ENCODE measurements at places on chromosomes 2 and 18.

DNA sequence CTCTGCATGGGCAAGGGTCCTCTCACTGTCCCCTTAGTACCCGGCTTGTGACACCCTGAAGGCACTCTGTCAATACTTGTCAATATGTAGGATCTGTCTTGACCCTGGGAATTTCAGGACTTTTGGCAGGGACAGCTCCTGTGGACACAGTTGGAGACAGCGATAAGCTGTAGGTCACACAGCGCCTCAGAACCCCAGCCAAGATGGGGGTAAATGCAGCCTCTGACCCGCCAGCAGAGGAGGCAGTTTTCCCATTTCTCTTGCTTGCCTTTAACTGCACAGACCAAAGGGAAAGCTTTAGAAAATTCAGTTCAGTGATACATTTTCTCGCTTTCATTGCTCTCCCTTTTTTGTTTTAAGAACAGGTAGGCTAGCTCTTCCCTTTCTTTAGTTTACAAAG lies 54.8 kb upstream of the KLHL29 start:
- peak; percentile 12 for DNase-seq

GRCh38 chr2:236616031-236616430 lies 46.4 kb downstream of the ACKR3 start:
- no peak for DNase-seq

DNA sequence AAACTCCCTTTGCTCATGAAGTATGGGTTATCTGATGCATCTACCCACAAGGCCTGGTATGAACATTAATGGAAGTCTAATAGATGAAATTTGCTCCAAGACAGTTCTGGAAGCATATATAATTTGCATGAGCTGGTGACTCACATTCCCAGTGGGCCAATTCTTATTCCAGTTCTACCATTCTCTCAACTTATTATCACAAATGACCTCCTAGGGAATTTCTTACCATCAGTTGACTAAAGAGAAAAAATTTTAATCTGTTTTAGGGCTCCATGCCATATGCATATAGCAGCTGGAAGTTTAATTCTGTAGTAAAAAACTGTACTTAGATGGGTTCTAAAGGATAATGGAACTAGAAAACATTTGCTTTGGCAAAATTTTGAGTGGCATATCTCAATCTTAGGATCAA lies 165.2 kb upstream of the COL3A1 start:
- peak; percentile 31 for DNase-seq

GRCh38 chr2:30769891-30770462 lies 37.3 kb downstream of the CAPN13 start:
- no peak for DNase-seq

- peak; percentile 73 for DNase-seq
These were observed 6.5 kb upstream of the YWHAQ start for GRCh38 chr2:9637330-9637729.

GRCh38 chr2:149389506-149390167 lies 59.2 kb downstream of the LYPD6 start:
- no peak for DNase-seq

- peak; percentile 73 for DNase-seq
These were observed 253.2 kb upstream of the EPC2 start for GRCh38 chr2:148391324-148391723.

DNA sequence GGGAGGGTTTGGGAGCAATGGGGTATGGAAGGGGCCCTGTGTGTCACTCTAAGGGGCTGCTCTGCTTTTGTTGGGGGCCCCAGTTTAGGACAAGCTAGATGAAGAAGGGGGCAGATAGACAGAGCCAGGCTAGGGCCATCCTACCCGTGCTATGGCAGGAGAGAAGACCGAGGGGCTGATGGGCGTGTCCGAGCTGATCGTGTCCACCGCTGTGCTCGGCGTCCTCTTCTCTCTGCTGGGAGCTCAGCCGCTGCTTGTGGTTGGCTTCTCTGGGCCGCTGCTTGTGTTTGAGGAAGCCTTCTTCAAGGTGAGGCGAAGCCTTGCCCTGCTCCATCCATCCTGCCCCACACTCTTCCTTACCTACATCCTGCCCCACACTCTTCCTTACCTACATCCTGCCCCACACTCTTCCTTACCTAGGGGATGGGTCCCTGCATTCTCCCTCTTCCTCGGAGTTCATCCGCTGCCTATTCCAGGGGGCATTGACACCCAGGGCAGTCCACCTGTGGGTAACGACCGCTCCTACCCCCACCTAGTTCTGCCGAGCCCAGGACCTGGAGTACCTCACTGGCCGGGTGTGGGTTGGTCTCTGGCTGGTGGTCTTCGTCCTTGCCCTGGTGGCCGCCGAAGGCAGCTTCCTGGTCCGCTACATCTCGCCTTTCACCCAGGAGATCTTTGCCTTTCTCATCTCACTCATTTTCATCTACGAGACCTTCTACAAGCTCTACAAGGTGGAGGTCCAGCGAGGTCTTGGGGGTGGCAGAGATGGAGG lies 8.9 kb downstream of the SLC4A3 start:
- DNase-seq: no peak

DNA sequence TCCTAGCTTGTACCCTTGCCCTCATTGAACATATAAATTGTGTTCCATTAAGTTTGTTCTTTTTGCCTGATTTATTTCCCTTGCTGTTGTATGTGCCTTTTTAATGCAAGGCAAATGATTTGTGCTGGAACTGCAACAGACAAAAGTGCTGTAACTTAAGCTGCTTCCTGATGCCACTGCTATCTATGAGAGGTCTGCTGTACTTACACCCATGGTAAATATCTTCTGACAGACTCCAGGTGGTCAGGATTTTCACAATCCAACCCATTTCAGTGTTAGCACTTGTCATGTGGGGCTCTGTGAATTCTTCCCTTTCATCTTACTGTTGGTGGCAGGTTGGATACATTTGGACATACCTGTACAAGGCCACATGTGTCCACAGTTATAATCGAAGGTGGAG lies 63.5 kb downstream of the ARHGAP15 start:
- no peak for DNase-seq

DNA sequence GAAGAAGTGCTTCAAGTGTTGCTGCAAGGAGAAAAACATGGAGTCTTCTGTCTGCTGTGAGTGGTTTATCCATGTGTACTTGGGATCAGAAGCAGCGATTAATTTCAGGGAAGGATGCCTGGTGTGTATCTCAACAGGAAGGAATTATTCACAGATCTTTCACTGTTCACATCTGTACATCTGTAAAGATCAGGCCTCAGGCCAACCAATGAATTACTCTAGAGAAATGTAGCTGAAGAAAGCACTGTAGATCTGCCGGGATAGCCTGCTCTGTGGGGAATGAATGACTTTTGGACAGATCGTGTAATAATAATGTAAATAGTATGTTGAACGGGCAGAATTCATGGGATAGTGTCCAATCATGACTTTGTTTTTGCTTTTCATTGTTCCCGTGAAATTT lies 54.0 kb upstream of the SPP2 start:
- peak; percentile 21 for DNase-seq

- no peak for DNase-seq
These were observed 30.5 kb upstream of the SNED1 start for GRCh38 chr2:240967681-240968621.

- peak; percentile 14 for DNase-seq
These were observed 10.9 kb upstream of the FHL2 start for GRCh38 chr2:105409717-105410116.

DNA sequence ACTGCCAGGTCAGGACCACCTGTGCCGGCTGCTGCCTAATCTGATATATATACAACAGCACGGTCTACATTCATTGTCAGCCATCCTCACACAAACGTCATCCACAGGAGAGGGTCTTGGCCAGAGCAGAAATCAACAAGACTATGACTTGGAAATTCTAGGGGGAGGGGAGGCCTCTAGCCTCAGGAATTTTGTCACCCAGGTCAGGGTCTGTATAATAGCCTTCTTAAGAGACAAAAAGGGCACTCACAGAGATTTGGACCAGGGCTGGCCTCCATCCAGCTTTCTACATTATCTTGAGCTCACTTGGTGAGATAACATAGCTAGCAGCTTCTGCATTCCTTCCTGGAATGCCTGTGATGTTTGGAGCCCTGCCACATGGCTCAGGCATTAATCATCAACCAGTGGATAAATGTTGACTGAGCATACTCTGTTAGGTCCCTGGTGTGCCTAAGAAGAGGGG lies 50.4 kb upstream of the CTIF start:
- peak; percentile 95 for DNase-seq

- DNase-seq: peak; percentile 67
These were observed 201.2 kb downstream of the CDCA7 start for GRCh38 chr2:173555833-173556232.

DNA sequence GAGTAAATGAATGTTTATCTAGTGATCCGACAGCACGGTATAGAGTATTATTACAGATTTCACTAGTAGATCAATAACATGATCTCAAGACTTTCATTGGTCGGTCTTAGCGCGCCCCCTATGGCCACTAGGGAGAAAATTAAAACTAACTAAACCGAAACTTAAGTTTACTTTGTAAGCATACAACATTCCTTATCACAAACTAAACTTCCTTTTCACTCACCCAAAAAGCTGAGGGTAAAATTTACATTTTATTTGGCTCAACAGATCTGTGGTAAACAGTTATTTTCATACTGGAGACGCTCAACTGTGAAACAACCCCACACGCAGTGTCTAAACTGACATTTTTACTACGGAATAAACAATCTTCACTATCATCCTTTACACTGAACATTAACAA lies 215.6 kb upstream of the MAP2 start:
- DNase-seq: peak; percentile 3

DNA sequence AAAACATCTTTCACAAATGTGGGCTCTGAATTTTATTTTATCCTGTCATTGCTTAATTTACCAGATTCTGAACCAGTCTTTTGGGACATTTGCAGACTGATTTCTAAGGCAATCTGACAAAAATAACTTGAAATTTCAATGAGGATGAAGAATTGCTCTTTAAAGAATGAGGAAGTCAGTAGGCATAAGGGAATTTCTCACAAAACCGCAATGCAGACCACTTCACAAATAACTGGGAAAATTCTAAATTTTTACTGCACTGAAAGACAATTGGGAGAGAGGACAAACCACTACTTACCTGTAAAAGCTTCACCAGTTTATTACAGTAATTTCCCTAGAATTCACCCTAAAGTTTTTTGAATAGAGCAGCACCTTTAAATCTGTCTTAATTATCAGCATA lies 736.3 kb downstream of the NRXN1 start:
- no peak for DNase-seq

GRCh38 chr2:107428781-107429180 lies 397.9 kb upstream of the RGPD4 start:
- no peak for DNase-seq

DNA sequence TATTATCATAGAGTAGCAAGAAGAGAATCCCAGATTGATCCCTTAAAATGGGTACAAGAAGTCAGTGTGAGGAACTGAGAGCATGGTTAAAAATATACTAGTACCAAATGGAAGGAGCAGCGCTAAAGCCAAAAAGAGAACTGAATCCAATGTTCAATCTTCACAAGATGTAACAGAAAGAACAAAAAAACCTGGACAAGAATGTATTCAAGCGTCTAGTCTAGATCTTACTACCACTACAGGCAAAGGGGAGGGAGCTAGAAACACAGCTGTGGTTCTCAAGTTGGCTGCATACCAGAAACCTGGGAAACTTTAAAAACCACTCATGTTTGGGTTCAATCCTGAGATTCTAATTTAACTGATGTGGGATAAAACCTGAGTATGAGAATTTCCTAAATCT lies 57.5 kb downstream of the PIAS2 start:
- peak; percentile 62 for DNase-seq

GRCh38 chr2:27736890-27737204 lies 34.7 kb upstream of the MRPL33 start:
- DNase-seq: no peak

DNA sequence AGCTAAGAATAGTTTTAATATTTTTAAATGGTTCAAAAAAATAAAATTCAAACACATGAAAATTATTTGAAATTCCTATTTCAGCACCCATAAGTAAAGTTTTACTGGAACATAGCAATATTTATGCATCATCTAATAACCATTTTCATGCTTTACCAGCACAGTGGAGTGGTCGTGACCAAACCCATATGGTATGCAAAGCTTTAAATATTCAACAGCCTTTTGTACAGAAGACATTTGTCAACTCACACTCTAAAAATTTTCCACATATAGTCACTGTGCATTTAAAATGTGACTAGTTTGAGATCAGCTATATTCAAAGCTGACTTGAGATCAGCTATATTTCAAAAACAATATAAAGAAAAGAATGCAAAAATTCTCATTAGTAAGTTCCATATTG lies 46.2 kb downstream of the PUM2 start:
- DNase-seq: peak; percentile 41

DNA sequence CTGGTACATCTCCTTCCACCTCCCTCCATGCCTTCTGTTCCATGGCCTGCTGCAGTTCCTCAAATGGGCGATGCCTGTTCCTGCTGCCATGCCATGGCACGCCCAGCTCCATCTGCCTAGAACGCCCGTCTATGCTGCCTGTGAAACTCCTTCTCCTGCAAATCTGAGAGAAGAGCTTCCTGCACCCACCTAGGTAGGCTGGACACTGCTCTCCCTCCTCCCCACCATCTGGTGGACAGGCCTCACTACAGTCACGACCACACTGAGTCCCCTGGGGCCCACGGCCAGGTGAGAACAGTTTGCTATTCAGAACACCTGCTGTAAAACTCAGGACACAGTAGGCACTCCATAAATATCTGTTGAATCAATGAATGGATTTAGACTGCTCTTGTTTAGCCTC lies 92.4 kb downstream of the LAMA1 start:
- no peak for DNase-seq

DNA sequence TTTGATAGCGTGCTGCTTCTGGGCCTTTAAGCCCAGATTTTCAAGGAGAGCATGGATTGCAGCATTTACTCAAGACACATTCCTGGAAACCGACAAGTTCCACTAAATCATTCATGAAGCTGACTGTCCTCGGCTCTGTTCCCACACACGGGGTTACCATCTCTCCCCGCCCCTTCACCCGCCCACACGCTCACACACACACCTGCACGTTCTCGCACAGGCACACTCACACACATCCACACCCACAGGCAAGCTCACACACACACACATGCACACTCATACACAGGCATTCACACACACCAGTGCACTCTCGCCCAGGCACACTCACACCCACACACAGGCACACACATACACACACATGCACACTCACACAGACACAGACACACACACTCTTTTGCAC lies 150.0 kb upstream of the AGAP1 start:
- DNase-seq: peak; percentile 44

DNA sequence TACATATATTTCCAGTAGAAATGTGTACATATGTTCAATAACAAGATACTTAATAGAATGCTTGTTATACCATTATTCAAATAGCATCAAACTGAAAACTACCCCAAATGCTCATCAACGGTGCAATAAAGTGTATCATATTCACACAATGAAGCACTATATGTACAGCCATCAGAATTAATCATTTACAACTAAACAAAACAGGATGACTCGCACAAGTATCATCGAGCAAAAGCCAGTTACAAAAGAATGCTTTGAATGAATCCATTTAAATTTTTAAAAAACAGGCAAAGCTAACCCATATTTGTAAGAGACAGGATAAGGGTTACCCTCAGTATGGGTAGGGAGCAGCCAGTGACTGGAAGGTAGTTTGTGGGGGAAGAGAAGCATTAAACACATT lies 132.8 kb upstream of the PDE1A start:
- no peak for DNase-seq

DNA sequence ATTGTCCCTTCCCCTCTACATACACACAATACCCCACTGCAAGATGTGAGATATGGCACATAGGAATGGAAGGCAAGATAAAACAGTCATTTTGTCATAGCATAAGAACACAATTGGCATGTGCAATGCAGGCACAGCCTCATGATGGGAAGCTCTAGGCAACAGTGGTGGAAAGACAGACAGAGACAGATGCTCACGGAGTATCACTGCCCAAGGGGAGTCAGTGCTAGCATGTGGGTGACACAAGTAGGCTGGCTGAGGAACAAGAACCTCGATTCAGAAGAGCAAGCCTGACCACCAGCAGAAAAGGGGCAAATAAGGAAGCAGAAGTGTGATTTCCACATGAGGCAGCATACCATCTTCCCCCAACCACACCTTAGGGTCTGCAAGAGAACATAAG lies 323.6 kb downstream of the PAX3 start:
- no peak for DNase-seq
